AG04450 (cell line): ENCODE measurements at places on chromosomes 2 and 18.

- no peak for DNase-seq
These were observed 432.0 kb downstream of the CCDC85A start for GRCh38 chr2:56615760-56616159.

- no peak for DNase-seq
These were observed 1480.0 kb downstream of the LRP1B start for GRCh38 chr2:140650825-140651224.

- DNase-seq: no peak
These were observed 638 bp downstream of the ST3GAL5 start for GRCh38 chr2:85888020-85888683.

DNA sequence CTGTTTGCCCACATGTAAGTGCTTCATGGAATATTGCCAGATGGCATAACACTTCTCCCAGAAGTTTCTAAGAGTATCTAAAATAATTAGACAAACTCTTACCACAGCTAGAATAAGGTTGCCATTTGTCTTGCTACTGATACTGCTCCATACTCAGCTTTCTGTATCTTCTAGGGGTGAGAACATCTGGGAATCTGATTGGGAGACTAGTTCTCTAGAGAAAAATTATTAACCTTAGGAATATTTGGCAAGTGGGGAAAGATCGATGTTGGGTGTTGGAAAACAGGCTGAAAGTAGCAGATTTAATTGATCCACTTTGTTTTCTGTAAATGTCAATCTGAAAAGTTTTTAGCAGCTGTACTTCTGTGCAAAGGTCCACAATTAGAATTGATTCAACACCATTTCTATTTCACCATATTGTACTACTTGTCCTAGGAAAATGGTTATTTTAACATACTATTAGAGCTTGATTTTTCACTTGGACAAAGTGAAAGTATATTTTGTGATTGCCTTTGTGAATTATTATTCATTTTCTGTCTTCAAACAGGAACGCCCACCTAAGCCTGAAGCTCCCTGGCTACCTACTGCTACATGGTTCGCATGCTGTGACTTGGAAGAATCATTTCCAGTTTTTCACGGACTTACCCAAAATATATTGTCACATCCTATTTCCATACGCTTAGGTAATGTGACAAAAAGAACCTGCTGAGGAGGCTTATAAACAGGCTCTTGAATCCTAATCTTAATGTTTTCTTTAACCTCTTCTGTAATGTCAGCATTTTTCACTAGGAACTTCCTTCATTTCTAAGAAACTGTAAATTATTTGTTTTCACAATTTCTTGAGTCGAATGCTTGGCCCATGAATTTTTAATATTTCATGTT is 147.7 kb downstream of the TRABD2A start:
- no peak for DNase-seq

DNA sequence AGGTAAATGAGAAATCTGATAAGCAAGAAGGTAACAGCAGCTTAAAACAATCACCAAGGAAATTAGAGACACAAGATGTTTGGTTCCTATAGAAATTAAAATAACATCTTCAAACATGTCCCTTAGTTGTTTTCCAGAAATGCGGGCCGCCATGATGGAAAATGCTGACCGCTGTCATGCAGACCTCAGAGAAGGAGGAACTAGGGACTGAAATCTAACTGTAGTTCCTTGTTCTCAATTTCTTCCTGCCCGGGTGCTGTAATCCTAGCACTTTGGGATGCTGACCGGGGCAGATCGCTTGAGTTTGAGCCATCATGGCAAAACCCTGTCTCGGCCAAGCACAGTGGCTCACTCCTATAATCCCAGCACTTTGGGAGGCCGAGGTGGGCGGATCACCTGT is 51.1 kb downstream of the TEX51 start:
- DNase-seq: no peak

GRCh38 chr2:88055371-88056128 is at the start of gene KRCC1:
Gene KRCC1, minus strand, starts transcription at chr2:88055783. Its CDS starts 27,220 bp downstream, at chr2:88028563.
- DNase-seq: peak; percentile 90

DNA sequence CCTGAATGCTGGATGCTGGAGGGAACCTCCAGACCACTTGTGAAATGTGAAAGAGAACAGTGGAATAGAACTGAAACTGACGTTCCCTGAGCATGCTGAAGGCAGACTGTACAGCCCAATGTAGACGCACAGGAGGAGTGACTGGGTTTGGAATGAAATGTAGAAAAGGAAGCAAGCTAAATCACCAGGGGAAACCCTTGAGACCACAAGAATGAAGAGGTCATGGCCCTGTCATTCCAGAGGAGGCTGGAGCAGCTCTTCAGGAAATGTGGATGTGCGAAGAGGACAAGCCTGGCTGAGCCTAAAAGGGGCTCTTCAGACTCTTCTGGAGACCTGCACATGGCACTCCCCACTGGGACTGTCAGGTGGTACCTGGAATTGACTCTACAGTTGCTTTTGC is 118.5 kb upstream of the ALPP start:
- DNase-seq: peak; percentile 70

- no peak for DNase-seq
These were observed 58.0 kb downstream of the SRD5A2 start for GRCh38 chr2:31522786-31523185.

DNA sequence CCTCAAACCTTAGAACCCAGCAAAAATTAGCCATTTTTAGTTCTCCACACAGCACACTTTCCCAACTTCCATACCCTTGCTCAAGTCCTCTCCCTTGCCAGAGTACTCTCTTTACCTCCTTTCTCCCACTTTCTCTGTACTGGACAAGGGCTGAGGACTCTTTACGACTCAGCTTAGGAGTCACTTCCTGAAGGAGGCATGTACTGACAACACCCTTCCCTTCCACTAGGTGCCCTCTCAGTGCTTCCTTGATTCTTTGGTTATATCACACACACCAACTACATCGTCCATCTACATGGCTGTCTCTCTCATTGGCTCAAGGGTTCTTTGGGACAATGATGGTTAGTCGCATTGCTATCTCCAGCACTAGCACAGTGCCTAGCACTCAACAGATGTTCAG is 5.2 kb upstream of the C18orf63 start:
- DNase-seq: no peak

GRCh38 chr2:86790134-86790675 is 508 bp downstream of the CD8A start:
- no peak for DNase-seq

DNA sequence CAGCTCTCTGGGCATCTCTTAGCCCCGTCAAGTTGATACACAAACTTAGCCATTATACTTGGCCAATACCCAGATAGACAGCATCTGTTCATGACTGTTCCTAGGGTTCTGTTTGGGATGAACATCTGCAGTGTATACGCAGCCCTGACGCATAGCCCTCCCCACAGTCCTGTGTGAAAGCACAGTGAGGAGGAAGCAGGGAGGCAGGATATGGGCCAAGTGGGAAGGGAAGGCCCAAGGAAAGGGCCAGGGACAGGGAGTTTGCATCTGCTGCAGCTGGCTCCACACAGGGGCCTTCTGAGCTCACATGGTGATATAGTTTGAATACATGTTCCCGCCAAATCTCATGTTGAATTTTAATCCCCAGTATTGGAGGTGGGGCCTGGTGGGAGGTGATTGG is 80.2 kb downstream of the CMPK2 start:
- DNase-seq: no peak
